ENCODE measurements at places on chromosomes 7 and 10. TPM values are rescaled to one million over a fixed set of nuclear protein-coding genes. Genes with fewer than 3 reads are reported as not detected.

- no peak for DNase-seq
Observed at GRCh38 chr7:28258240-28258639, 77.6 kb upstream of the JAZF1 start.

- DNase-seq: no peak
Observed at GRCh38 chr10:49690698-49691356, 11.4 kb downstream of the C10orf53 start.

CLCN1 gene
- total RNA-seq: not detected

DNA sequence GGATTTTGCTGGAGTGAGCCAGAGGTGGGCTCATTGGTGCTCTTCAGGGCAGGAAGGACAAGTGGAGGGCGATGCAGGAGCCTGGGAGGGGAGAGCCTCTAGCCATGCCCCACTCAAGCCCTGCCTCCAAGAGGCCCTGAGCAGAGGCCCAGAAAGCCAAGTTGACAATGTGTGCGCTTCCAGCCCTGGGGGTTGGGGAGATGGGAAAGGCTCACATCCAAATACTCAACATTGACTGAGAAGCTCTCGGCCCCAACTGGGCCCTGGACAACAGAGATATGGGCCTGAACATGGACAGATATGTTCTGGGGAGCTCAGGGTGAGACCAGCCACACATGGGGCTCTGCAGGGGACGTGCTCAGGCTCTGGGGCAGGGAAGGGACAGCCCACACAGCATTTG is 39.0 kb downstream of the FRMPD2 start:
- DNase-seq: no peak

- DNase-seq: no peak
Observed at GRCh38 chr10:20778008-20778757, 118.9 kb downstream of the NEBL start.

GRCh38 chr10:115814542-115814941 is 458.5 kb downstream of the GFRA1 start:
- DNase-seq: no peak

- no peak for DNase-seq
Observed at GRCh38 chr7:47685712-47686376, 103.9 kb upstream of the TNS3 start.

ZPBP gene
- not detected for total RNA-seq

HGF gene
- total RNA-seq: 14.9 TPM

DNA sequence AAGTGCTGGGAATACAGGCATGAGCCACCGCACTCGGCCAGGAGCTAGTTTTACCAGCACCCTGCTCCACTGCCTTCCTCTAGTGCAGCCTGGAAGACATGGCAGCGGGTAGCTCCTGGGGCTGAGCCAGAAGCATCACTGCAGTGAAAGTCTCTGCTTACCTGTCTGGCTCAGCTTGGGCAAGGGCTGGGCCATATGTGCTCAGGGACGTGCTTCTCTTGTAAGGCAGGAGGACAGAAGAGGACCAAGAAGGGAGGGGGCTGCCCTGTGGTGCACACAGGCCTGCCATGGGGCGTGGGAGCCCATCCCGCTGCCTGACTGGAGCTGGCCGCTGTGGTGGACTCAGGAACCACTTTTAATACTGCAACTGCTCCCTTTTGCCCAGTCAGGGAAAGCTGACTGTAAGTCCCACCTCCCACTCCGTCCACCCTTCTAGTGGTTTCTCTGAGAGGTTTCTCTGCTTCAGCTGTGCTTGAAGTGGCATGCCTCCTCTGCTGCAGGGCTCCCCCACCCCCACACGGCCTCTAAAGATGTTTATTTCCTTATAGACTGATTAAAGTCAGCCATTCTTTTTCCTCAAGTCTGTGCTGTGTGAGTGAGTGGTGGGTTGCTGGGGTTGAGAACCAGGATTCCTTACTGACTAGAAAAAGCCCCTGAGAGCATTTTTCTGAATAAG is 25.3 kb upstream of the C10orf95 start:
- no peak for DNase-seq

JCAD gene
- total RNA-seq: 30.0 TPM

GRCh38 chr7:6588566-6588965 is 1.3 kb upstream of the INTS15 start:
- no peak for DNase-seq

DNA sequence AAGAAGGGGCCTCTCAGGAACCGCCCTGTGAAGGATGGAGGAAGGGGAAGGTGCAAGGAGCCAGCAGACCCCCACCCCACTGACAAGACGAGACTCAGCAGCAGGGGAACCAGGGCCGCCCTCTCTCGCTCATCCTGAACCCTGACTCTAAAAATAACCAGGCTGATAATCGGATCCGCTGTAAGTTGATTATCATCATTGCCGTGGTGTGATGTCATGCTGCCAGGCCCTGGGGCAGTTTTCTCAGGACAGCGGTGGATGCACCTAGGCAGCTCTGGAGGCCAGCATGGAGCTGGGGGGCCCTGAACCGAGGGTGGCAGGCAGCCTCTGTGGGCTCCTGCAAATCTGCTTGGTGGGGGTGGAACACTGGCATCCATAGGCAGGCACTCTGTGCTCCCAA is 7.9 kb downstream of the RET start:
- DNase-seq: no peak

- DNase-seq: no peak
Observed at GRCh38 chr10:98408799-98409198, 6.2 kb downstream of the PYROXD2 start.

LHFPL3 gene
- total RNA-seq: not detected

DNA sequence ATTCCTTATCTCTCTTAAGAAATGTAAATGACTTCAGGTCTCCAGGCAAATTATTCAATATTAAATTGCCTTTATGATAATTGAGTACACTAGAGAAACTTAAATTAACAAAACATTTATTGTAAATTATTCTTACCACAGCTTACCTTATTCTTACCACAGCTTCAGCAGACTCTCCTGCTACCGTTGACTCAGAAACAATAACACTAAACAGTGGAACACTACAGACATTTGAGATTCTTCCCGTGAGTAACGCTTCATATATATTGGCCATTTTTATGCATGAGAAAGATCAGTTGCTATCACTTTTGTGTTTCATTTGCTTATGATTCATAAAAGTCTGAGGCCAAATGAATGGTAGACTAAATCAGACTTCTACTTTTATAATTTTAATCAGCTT is 28.7 kb downstream of the TMEM243 start:
- no peak for DNase-seq

MNX1 gene
- total RNA-seq: not detected

DNA sequence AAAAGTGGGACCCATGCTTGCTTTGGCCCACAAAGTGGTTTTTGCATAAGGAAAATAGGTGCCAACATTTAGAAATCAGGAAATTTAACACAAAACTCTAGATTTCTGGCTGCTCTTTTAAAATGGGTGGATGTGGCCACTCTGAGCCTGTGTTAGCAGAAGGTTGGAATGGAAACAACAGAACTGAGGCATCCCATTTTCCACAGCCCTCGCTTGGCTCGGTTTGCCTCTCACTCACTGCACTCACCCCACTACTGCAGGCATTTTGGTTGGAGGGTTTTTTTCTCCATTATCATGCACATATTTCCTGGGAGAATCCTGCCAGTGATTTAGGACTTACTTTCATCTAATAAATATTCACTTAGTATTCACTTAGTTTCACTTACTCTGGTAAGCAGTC is 178.9 kb downstream of the BICC1 start:
- no peak for DNase-seq

- DNase-seq: no peak
Observed at GRCh38 chr7:139797607-139798006, 19.8 kb upstream of the HIPK2 start.

DNA sequence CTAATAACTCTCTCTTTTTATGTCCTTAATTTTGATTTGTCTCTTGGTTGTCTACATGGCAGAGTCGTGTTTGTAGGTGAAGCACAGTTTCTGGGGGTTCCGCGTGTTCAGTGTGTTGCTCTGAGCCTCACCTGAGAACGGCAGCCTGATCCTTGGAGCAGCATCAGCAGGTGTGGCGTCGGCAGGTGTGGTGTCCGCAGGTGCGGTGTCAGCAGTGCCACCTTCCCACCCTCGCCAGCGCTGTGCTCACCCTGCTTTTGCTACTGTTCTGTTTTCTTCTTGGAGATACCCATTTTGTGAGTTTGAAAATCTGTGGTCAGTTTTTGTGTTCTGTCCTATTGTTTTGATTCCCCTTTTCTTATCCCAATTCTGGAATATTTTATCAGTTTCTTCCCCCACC is 406.6 kb downstream of the GLRX3 start:
- DNase-seq: no peak

HMX2 gene
- total RNA-seq: not detected

GRCh38 chr10:62684911-62685310 is 119.6 kb upstream of the ADO start:
- DNase-seq: no peak

- no peak for DNase-seq
Observed at GRCh38 chr7:102819151-102819550, 70.4 kb downstream of the FAM185A start.

GRCh38 chr7:12385364-12385786 is 18.3 kb downstream of the VWDE start:
- DNase-seq: no peak

DNA sequence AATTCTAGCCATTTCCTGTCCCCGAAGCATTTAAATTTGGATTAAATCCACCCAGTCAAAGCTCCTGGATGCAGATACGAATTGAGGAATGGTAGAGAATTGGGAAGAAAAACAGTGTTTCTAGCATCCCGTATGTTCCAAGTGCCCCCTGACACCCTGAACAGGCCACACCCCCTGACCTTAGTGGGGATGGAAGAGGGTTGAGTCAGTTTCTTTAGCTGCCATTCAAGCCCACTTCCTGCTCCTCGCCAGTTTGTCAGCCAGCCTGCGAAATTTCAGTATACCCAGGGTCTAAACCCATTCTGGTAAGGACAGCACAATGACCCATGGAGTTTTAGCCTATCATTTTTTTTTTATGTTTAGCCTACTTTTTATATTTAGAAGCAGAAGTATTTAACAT is 101.1 kb downstream of the PKD1L1 start:
- no peak for DNase-seq

GRCh38 chr10:92240289-92241157 is 50.4 kb downstream of the CPEB3 start:
- DNase-seq: peak; percentile 37

GRCh38 chr10:111127081-111127848 is 50.4 kb downstream of the ADRA2A start:
- DNase-seq: no peak

DNA sequence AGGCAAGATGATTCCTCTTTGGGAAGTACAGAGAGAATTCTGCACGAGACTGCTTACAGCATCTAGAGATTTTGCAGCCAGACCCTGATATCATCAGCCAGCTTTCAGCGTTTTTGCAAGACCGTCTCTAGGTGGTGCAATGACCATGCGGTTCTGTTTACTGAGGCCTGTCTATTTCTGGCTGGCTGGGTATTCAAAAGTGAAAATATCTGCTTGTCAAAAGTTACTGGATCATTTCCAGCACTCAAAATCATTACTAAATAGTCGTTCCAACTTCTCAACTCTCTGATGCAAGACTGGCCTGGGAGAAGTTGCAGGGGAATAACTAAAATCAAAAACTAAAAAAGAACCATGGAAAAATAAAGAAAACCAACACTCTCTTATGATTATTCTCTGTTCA is 240.1 kb downstream of the ELMO1 start:
- peak; percentile 65 for DNase-seq

SMKR1 gene
- not detected for total RNA-seq

DNA sequence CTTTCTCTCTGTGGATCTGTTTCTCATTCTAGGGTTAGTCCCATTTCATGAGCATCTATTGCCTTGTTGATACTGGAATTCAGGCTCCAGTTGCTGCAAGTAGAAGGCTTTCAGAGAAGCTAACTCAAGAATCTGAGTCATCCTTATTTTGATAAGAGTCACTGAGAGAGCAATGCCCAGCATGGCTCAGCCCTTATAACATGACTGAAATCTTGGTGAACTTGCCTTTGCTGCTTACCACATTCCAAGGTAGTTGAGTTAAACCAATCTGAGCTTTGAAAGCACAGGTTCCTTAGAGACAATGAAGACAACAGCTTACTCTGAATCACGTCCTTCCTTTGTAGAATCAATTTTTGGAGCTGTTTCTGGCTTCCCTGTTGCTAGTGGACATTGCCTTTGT is 53.6 kb upstream of the CHCHD3 start:
- no peak for DNase-seq

- DNase-seq: no peak
Observed at GRCh38 chr7:141884539-141885225, 31.5 kb upstream of the OR9A4 start.

- DNase-seq: no peak
Observed at GRCh38 chr10:17756557-17757217, 4.7 kb downstream of the TMEM236 start.

TDRD1 gene
- total RNA-seq: under 0.01 TPM

PRF1 gene
- total RNA-seq: 2.7 TPM

GRCh38 chr7:91573405-91573804 is 307.1 kb downstream of the MTERF1 start:
- no peak for DNase-seq

GRCh38 chr10:75358132-75358531 is 43.4 kb downstream of the ZNF503 start:
- DNase-seq: no peak

GALNT17 gene
- total RNA-seq: 69.5 TPM

GRCh38 chr10:124340033-124340760 is 78.5 kb downstream of the OAT start:
- no peak for DNase-seq

HMX3 gene
- total RNA-seq: not detected

CHAT gene
- not detected for total RNA-seq

FGF8 gene
- total RNA-seq: not detected

DNA sequence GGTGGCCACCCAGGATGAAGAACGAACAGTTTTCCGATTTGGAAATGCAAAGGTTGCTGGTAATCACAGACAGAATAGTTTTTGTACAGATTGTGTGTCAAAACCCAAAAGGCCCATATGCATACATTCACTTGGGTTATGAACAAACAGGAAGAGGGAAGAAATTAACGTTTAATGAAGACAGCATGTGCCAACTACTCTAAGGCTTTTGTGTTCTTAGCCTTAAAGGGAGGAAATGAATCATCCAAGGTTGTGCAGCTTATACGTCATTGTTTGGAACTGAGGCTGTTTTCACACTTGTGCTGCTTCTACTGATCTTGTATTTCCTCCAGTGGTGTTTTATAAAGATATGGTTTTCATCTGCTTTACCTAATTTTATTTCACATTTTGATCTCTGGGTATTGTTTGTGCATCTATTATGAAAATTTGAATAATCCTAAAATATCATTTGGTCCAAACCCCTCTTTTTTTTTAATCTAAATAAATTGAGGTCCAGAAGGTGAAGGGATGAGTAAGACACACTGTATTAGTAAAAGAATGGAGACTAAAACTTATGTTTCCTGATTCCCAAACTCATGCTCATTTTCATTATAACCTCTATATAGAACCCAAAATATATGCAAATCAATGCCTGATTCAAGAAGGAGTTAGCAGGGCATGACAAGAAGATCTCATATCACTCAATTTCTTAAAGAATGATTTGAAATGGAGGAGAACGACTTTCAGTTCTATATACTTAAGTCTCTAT is 373.1 kb downstream of the THSD7A start:
- DNase-seq: no peak

Measured in tibial nerve (tissue), 4 donors.